ENCODE measurements at places on chromosomes 1 and 21. TPM values are rescaled to one million over a fixed set of nuclear protein-coding genes. Genes with fewer than 3 reads are reported as not detected.

PLEKHN1 gene
- 1.9 TPM for total RNA-seq

NCAM2 gene
- total RNA-seq, result 5.2 TPM

ZMYM4 gene
- total RNA-seq, result 42.8 TPM

KRTAP21-2 gene
- not detected for total RNA-seq

BTG2 gene
- 13.8 TPM for total RNA-seq

S100A14 gene
- not detected for total RNA-seq

MECR gene
- total RNA-seq, result 28.0 TPM

ATF3 gene
- total RNA-seq, result 12.9 TPM

SH3BGR gene
- 2.2 TPM for total RNA-seq

SMIM1 gene
- 1.7 TPM for total RNA-seq

NR1I3 gene
- not detected for total RNA-seq

SLC16A4 gene
- 73.4 TPM for total RNA-seq

S100A2 gene
- 2.2 TPM for total RNA-seq

SLC9C2 gene
- total RNA-seq, result not detected

TMEM240 gene
- 2.3 TPM for total RNA-seq

PTPN14 gene
- 77.3 TPM for total RNA-seq

AMY1A gene
- total RNA-seq, result not detected

C2CD4D gene
- not detected for total RNA-seq

PGLYRP4 gene
- total RNA-seq, result not detected

Measured in fibroblast of villous mesenchyme (primary cell).